ENCODE measurements at places on chromosomes 6 and 20. TPM values are rescaled to one million over a fixed set of nuclear protein-coding genes. Genes with fewer than 3 reads are reported as not detected.
A peak's percentile ranks its signal among the peaks of the same experiment; 100 is the strongest.

GRCh38 chr6:33199687-33200218, 712 bp downstream of the RXRB start:
- DNase-seq: peak; percentile 59
- no peaks in the 10 kb centered on the region for H3K27me3 ChIP-seq
- peaks cover 30% of the 10 kb centered on the region for H3K36me3 ChIP-seq
- peaks cover 22% of the 10 kb centered on the region for H3K4me1 ChIP-seq
- peak overlapping the region; percentile 96 for H3K4me3 ChIP-seq

DNA sequence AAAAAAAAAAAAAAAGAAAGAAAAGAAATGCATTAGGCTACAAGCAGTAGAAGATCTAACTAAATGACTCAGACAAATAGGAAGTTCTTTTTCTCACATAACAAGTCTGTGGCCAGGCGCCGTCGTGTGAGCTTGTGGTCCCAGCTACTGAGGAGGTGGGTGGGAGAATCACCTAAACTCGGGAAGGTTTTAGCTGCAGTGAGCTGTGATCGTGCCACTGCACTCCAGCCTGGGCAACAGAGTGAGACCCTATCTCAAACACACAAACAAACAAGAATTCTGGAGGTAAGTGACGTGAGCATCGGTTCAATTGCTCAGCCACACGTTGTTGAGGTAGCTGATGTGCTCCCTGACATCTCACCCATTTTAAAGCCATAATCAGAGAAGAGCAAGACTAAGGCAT, 37.9 kb upstream of the SLC23A2 start:
- DNase-seq: no peak
- H3K4me1 ChIP-seq: peaks cover 2% of the 10 kb centered on the region
- no peaks in the 10 kb centered on the region for H3K27me3 ChIP-seq
- H3K27ac ChIP-seq: no peak overlapping the region
- H3K4me3 ChIP-seq: no peak overlapping the region
- no peaks in the 10 kb centered on the region for H3K36me3 ChIP-seq

GRCh38 chr6:109010705-109011102, 83.9 kb downstream of the SESN1 start:
- no peaks in the 10 kb centered on the region for H3K36me3 ChIP-seq
- no peak overlapping the region for H3K4me3 ChIP-seq
- DNase-seq: no peak
- no peaks in the 10 kb centered on the region for H3K27me3 ChIP-seq
- H3K4me1 ChIP-seq: no peaks in the 10 kb centered on the region
- no peak overlapping the region for H3K27ac ChIP-seq

DNA sequence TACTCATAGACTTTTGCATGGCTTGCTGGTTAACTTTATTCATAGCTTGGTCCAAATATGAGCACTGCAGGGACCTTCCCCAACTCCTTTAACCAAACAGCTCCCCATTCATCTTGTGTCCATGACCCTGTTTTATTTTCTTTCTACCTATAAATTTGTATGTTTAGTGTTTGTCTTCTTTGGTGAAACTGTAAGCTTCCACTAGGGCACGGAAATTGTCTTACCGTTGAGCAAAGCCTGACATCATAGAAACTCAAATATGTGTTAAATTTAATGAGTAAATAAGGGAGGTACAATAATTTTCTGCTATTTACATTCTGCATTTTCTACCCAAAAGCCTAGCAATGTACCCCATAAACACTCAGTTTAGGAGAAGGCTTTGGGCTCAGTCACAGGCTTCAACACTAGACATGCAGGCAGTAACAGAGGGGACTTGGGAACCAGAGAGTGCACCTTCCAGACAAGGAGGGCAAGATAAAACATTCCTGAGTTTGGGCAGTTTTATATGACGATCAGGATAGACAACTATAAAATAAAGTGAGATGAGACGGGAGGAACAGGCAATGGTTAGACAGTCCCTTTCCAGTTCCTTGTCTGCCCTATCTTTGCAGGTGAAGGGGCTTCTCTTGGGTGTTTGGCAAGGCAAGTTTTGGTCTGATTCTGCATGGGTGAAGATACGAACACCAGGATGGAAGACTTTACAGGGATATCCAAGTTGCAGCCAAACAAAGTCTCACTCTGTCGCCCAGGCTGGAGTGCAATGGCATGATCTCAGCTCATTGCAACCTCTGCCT, 46.2 kb upstream of the ZNF217 start:
- DNase-seq: no peak
- peaks cover 11% of the 10 kb centered on the region for H3K4me1 ChIP-seq
- H3K27me3 ChIP-seq: no peaks in the 10 kb centered on the region
- no peak overlapping the region for H3K4me3 ChIP-seq

DNA sequence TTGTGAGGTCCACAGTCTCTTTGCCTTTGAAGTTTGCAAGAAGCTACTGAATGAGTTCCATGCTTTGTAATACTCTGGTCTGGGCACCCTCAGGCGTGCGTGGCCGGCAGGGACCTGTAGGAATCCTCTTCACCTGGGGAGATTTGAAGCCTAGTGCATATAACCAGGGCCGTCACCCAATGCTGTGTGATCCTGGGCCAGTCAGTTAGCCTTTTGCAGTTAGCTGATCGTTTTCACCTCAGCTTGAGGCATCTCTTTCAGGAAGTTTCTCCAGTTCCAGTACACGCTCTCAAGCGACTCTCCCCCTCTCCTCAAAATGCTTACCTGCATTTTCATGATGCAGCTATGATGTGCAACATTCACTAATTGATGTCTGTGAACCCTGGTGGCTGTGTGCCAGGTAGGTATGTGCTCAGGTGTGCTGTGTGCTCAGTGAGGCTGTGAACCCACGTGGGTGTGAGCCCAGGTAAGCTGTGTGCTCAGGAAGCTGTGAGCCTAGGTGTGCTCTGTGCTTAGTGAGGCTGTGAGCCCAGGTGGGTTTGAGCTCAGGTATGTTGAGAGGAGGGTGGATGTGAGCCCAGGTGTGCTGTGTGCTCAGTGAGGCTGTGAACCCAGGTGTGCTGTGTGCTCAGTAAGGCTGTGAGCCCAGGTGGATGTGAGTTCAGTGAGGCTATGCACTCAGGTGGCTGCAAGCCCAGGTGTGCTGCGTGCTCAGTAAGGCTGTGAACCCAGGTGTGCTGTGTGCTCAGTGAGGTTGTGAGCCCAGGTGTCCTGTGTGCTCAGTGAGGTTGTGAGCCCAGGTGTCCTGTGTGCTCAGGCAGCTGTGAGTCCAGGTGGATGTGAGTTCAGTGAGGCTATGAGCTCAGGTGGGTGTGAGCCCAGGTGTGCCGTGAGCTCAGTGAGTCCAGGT, 120.4 kb downstream of the PHACTR3 start:
- H3K4me3 ChIP-seq: no peak overlapping the region
- no peaks in the 10 kb centered on the region for H3K27me3 ChIP-seq
- no peaks in the 10 kb centered on the region for H3K4me1 ChIP-seq
- DNase-seq: no peak

GRCh38 chr20:56723331-56723730, 94.2 kb downstream of the TFAP2C start:
- no peak overlapping the region for H3K4me3 ChIP-seq
- H3K4me1 ChIP-seq: no peaks in the 10 kb centered on the region
- H3K36me3 ChIP-seq: no peaks in the 10 kb centered on the region
- no peaks in the 10 kb centered on the region for H3K27me3 ChIP-seq

- H3K4me3 ChIP-seq: no peak overlapping the region
- H3K36me3 ChIP-seq: no peaks in the 10 kb centered on the region
- H3K4me1 ChIP-seq: no peaks in the 10 kb centered on the region
- H3K27me3 ChIP-seq: no peaks in the 10 kb centered on the region
- DNase-seq: no peak
These were observed 6.2 kb downstream of the RWDD2A start for GRCh38 chr6:83199173-83199862.

- H3K27me3 ChIP-seq: no peaks in the 10 kb centered on the region
- H3K4me3 ChIP-seq: no peak overlapping the region
- no peaks in the 10 kb centered on the region for H3K36me3 ChIP-seq
- peak; percentile 72 for DNase-seq
- peaks cover 4% of the 10 kb centered on the region for H3K4me1 ChIP-seq
These were observed 27.8 kb downstream of the PAQR8 start for GRCh38 chr6:52389626-52390360.

DNA sequence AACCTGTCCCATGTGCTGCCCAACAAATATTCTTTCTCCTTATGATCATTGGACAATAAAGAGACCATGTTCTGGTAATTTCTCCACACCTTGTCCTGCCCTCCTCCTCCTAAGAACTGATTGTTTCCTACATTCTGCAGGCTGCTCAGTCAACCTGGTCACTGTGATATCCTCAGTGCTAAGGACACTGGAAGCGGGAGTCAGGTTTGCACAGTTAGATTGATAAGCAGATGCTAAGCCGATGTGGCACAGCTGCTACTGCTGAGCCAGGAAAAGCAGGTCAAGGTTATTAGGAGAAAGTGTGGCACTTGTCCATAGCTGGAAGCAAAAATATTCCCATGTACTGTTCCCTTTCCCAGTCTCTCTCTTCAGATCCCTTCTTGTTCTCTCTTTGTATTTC, 154.8 kb downstream of the TFAP2B start:
- H3K4me3 ChIP-seq: no peak overlapping the region
- no peaks in the 10 kb centered on the region for H3K27me3 ChIP-seq
- H3K27ac ChIP-seq: no peak overlapping the region

POPDC3 gene
- 6.7 TPM for total RNA-seq

MRAP2 gene
- total RNA-seq: 0.17 TPM

FILIP1 gene
- total RNA-seq: 0.33 TPM

PFDN6 gene
- total RNA-seq: 43.1 TPM

LINC00237 gene
- total RNA-seq: not detected

NDRG3 gene
- total RNA-seq: 37.8 TPM

ZSCAN23 gene
- 5.1 TPM for total RNA-seq
